Uterine smooth muscle cell (primary cell): ENCODE measurements at places on chromosomes 1 and 21. TPM values are rescaled to one million over a fixed set of nuclear protein-coding genes. Genes with fewer than 3 reads are reported as not detected.

VANGL2 gene
- under 0.01 TPM in 1 of 2 replicates, not detected in the other for total RNA-seq

GBP4 gene
- total RNA-seq = 0.25 and 0.77 TPM in 2 replicates

NPR1 gene
- 1.1 and 4.1 TPM in 2 replicates for total RNA-seq

MSH4 gene
- total RNA-seq = 0.11 and 0.25 TPM in 2 replicates

ITLN2 gene
- not detected in 2 replicates for total RNA-seq

C1orf116 gene
- under 0.01 TPM in 2 replicates for total RNA-seq

OR2G6 gene
- total RNA-seq = not detected in 2 replicates
